ENCODE measurements at places on chromosomes 1 and 21.
A peak's percentile ranks its signal among the peaks of the same experiment; 100 is the strongest.

GRCh38 chr1:98369463-98369862 is 292.1 kb upstream of the SNX7 start:
- no peak for DNase-seq
- H3K27ac ChIP-seq, result no peak overlapping the region
- H3K4me3 ChIP-seq, result no peak overlapping the region
- no peaks in the 10 kb centered on the region for H3K4me1 ChIP-seq

DNA sequence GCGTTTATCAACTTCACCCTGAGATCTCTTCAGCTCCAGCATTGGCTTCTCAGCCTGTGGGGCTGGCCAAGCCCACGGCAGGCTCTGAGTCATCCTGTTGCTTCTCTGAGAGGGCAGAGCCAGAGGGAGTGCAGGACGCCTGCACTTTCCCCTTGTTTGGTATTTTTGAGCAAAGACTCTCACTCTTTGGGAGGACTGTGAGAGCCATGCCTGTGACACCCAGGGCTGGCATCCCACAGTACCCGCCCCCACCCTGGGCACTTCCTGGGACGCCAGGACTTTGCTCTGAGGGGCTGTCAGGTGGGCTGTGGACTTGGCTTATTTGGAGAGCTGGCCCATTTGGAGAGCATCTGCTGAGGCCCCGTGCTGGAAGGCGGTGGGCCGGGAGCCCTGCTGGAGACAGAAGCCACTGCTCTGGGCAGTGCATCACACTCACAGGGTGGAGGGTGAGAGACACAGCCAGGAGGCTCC is 37.4 kb downstream of the VANGL1 start:
- no peak overlapping the region for H3K27ac ChIP-seq
- H3K4me3 ChIP-seq, result no peak overlapping the region
- H3K27me3 ChIP-seq, result no peaks in the 10 kb centered on the region
- H3K36me3 ChIP-seq, result no peaks in the 10 kb centered on the region

DNA sequence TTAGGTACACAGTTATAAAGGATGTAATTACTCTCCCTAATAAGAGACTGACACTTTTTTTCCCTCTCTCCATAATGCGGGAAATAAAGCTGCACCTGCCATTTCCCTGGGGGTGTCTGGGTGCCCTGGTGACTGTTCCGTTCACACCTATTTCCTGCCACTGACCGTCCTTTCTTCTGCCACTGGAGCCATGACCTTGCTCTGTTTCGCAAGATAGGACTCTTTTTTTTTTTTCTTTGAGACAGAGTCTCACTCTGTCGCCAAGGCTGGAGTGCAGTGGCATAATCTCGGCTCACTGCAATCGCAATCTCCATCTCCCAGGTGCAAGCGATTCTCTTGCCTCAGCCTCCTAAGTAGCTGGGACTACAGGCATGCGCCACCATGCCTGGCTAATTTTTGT is 66.1 kb upstream of the SERBP1 start:
- H3K36me3 ChIP-seq, result no peaks in the 10 kb centered on the region
- H3K4me3 ChIP-seq, result no peak overlapping the region
- H3K27me3 ChIP-seq, result peaks cover 2% of the 10 kb centered on the region
- no peak overlapping the region for H3K27ac ChIP-seq
- no peak for DNase-seq

DNA sequence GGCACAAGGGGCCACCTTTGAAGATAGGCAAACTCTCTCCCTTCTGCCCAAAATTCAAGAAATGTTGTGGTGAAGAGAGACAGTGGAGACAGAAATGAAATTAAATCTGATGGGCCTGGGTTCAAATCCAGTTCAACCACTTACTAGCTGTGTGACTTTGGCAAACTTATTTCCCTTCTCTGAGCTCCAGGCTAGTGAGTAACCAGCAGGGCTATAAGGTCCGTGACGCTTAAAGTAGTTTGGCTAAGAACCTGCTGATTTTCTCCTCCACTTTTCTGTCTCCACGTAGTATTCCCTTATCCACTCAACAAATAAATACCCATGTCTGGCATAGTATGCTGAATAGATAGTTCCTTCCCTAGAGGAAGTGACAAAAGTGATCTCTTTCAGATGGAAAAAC is 1.9 kb downstream of the SLC2A1 start:
- H3K27ac ChIP-seq, result peak overlapping the region; percentile 90
- no peaks in the 10 kb centered on the region for H3K27me3 ChIP-seq
- H3K4me3 ChIP-seq, result peak overlapping the region; percentile 94

DNA sequence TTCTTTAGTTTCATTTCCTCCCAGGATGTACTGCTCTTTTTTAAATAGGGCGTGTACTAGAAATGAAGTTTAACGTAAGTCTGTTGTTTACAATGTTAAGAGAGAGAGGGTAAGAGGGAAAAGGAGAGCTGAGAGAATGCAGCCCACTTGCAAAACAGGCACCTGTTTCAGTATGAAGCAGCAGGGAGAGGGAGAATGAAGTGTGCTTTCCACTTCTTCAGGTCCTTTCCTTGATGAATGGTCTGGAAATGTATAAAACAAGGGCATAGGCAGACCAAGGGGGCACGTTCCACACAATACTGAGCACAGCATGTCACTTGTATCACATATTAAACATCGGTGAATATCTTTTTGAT is 2.0 kb downstream of the KCNA3 start:
- H3K27ac ChIP-seq, result peak overlapping the region; percentile 98
- DNase-seq, result peak; percentile 35
